ENCODE measurements at places on chromosomes 5 and 9.
A peak's percentile ranks its signal among the peaks of the same experiment; 100 is the strongest.

DNA sequence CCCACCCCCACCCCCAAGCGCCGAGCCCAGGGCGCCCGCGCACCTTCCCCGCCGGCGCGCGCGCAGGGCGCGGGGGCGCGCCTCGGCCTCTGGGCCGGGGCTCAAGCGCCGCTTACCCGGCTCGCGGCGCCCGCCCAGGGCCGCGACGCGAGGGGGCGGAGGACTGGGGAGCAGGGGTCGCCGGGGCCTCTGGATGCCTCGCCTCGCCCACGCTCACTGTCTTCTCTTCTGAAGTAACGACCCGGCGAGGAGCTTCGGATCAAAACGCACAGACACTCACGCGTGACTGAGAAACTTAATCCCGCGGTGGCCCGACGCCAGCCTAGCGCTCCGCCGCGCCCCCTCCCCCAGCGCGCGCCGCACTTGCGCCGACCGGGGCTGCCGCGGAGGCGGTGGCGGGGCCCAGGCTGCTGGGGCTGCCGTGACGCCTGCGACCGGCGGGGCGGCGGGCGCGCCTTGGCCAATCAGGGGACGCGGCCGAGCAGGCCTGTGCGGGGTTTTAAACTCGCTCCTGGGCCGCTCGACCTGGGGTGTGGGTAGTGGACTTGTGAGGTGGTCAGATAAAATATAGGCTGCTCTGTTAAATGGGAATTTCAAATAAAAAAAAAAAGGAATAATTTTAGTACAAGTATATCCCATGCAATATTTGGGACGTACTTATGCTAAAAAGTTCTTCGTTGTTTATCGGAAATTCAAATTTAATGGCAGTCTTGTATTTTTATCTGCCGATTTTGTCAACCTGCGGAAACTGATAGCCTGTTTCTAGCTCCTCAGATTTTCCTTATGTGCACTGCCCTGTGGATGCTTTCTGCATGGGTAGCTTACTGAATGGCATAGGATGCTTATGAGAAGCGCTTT is at the start of gene MPDZ:
Gene MPDZ, minus strand, starts transcription at position 409 of the 858 bp plus-strand sequence. CDS start 29,377 bp downstream, outside the sequence.
- no peak for DNase-seq

GRCh38 chr5:21831145-21831787 is 1021.9 kb downstream of the CDH12 start:
- DNase-seq: no peak

DNA sequence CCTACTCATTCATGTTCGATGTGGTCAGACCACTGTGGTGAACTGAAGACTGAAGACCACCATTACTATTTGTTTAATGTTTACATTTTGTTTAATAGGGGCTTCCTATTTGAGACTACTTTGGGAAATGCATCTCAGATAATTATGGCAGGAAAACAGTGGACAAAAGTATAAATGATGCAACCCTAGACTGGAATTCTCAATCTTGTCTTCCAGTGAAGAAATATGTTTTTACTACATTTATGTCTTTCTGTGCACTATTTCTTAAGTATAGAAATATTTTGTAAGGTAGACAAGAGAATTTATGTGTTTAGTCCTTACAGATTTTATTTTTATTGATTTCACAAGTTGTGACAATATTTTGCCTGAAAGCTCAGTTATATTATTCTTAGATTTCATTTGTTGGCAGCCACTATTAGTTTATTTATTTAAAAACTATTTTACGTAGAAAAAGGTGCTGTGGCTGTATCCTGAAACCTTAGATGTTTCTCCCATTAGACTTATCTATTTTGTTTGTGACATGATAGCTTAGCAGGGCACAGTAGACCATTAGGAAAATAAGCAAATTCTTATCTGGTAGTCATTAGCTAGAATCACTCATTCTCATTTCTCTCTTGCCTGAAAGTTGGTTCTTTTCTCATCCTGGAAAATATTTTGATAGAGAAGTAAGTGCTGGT is 39.4 kb upstream of the MRPS30 start:
- no peak for DNase-seq

- no peak for DNase-seq
These were observed 104.8 kb downstream of the TSSK1B start for GRCh38 chr5:113329981-113330380.

- DNase-seq: no peak
These were observed 2.6 kb upstream of the SMC5 start for GRCh38 chr9:70256123-70256551.

GRCh38 chr5:149561848-149562247 is 10.6 kb upstream of the CSNK1A1 start:
- no peak for DNase-seq

GRCh38 chr5:98755406-98755805 is 18.1 kb upstream of the RGMB start:
- no peak for DNase-seq

DNA sequence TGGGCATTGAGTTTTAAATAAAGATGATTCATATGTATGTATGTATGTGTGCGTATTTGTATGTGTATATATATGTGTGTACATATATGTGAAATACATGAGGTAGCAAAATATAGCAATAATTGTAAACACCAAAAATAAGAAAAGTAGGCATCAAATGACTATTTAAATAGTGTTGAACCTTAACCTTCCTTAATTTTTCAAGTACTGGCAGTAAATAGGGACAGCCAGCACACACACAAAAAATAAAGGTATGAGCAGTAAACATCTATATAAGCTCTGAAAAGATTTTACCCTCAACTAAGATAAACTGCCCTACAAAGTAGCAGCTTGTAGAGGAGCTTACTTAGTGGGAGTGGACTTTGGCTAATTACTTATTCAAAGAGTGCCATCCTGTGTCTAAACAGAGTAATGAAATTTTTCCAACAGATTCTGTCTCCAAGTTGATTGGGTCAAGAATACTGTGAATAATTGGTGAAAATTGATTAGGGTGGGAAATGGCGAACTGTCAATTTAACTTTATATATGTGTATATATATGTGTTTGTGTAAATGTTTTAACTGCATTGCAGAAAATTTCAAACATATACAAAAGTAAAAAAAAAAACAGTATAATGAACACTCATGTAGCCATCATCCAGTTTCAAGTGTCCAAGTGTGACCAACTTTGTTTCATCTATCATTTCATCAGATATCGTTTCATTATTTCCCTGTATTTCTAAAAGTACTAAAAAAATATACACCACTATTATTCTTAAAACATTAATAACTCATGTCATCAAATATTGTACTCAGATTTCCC is 2.0 kb upstream of the ADAMTS6 start:
- peak; percentile 73 for DNase-seq

DNA sequence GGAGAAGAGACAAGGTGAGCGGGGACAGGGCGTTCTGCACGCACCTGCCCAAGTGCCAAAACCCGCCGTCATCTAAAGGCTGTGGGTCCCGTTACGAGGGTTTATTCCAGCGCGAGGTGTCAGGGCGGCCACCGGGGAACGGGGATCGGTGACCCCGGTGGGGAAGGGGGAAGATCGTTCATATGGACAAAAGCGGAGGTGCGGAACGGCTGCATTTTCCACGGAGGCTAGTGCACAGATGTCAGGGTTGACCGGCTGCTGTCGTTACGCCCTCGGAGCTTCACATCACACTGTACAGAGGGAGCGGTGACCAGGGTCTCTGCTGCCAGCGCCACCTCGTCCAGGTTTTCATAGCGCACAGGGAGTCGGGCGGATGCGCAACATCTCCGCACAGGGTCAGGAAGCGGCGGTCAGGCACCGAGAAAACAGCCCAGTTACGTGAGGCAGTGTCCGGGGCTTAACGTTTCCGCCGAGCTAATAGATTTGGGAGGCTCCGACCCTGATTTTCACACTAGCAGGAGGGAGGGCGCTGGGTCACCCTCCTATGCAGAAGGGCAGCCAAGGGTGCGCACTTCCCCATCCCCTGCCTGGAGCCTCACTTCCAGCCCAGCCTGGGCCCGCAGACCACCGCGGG is 13.5 kb downstream of the BTNL9 start:
- no peak for DNase-seq

- no peak for DNase-seq
These were observed 146.4 kb downstream of the SGCD start for GRCh38 chr5:156473269-156473908.

DNA sequence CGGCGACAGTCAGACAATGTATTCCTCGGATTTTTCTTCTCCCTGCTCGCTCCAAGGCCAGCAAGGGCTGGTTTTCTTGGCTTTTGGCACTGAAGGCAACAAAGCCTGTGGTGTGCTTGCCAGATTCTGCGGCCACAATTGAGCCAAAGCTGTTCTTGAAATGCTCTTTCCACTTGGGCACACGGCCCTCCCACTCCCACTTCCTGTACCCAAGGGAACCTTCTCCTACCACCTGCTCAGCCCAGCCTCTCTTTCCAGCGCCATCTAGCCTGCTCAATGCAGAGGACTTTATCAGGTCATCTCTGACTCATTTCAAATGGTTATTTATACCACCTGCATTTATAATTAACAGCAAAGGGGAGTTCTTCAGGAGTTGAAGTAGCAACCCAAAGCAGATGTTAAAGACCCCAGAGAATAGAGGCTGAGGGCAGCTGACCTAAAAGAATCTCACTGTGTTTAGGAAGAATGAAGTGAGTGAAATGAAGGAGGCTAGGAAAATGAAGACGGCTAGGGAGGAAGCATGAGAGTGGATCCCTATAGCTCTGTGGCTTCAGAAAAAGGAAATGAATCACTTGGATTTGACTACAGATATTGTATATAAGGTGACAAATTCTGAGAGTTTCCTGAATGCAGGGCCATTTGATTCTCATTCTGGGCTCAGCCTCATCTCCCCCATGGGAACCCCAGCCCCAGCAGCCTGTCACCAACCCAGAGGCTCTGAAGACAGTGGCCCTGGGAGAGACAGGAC is 439.0 kb downstream of the ENC1 start:
- no peak for DNase-seq

DNA sequence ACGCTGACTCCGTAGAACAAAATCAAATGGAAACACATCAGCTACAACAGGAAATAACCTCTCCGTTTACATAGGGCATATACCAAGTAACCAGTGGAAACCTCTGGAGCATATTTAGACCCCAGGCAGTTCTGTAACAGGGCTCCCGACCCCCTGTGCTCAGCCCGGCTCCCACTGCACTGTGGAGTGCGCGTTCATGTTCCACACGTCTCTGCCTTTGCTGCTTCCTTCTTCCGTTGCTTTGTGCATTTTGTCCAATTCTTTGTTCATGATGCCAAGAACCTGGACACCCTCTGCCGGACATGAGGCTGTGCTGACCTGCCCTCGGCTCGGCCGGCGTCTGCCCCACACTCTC is 5.9 kb upstream of the AGPAT2 start:
- no peak for DNase-seq

DNA sequence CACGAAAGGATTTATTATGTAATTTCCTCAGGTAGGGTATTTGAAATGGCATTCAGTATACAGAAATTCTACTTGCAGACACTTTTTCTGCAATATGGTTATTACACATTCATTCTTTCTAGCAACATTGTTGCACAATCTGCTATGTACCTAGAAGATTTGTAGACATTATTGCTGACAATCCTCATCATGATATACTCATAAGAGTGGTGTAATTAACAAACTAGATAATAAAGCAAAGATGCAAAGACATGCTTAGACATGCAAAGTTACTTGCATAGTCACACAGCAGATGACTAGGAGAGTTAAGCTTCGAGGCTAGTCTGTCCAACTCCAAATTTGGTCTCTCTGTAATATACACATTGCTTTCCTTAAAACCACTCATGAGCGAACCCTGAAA is 317.1 kb downstream of the ASTN2 start:
- DNase-seq: no peak

DNA sequence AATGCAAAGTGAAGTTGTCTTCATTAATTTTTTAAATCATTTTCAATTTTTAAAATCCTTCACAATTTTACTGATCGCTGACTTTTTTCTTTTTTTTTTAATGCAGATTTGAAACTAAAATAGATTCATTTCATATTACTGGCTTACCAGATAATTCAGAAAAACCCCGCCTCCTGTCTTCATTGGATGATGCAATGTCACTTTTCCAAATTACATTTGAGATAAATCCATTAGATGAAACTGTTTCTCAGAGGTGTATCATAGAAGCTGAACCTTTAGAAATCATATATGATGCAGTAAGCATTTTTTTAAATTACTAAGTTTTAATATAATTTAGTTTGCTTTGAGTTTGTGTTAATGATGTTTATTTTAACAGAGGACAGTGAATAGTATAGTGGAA is 60.6 kb downstream of the VPS13A start:
- no peak for DNase-seq

GRCh38 chr5:73266176-73266738 is 93.3 kb downstream of the TMEM174 start:
- no peak for DNase-seq

GRCh38 chr5:141478321-141478945 is 2.7 kb downstream of the PCDHGC3 start:
- no peak for DNase-seq

GRCh38 chr5:149130121-149130914 is 11.0 kb upstream of the ABLIM3 start:
- DNase-seq: no peak

- no peak for DNase-seq
These were observed 157.3 kb upstream of the S1PR3 start for GRCh38 chr9:88833946-88834345.

- DNase-seq: no peak
These were observed 283.8 kb upstream of the TMEM161B start for GRCh38 chr5:88552426-88552825.

GRCh38 chr9:132114102-132114707 is 34.5 kb upstream of the MED27 start:
- peak; percentile 10 for DNase-seq

GRCh38 chr9:89903141-89903475 is 298.3 kb downstream of the GADD45G start:
- DNase-seq: no peak

DNA sequence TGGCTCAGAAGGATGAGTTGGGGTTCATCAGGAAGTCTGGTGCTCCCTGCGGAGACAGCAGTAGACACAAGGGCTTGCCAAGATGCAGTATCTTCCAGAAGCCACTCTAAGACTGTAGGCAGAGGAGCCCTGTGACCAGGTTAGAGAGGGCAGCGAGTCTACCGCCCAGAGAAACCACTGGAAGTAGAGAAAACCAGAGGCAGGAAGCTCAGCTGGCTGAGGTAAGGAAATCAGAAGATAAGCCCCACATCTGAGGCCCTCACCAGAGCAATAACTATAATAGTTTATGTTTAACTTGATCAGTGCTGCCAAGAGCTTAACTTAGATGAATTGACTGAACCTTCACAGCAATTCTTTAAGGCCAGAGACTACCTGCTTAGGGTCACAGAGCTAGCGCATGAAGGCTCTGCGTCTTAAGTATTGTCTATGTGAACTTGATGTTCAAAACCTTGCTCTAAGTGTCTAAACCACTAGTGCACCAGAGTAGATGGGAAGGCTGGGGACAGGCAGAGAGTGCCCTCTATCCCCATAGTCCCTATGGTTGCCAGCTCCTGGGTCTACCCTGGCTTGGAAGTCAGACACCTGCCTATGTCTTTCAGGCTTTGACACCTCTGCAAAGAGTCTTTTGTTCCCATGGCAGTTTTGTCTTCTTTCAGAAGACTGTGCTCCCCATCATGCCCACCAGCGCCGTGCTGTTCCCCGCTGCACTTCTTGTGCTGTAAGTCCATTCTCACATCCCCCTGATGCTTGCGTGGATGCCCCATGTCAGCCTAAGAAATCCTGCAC is 228.2 kb upstream of the KLF4 start:
- DNase-seq: no peak

DNA sequence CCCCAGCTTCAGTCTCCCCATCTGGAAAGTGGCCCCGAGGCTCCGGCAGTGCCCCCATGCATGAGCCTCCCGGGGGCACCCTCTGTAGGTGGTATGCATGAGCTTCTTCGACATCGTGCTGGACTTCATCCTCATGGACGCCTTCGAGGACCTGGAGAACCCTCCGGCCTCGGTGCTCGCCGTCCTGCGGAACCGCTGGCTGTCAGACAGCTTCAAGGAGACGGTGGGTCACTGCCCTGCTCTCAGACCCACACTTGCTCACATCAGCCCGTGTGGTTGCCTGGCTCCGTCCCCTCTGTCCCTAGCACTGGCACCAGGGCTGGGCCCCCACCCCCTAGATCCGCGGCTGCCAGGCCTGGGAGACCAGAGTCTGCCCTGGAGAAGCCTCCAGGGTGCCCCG is 12.8 kb upstream of the DOLPP1 start:
- no peak for DNase-seq

Measured in CD4-positive, alpha-beta T cell (primary cell).